Panc1 (cell line): ENCODE measurements at places on chromosomes 5 and 9. TPM values are rescaled to one million over a fixed set of nuclear protein-coding genes. Genes with fewer than 3 reads are reported as not detected.

The SLC36A2 gene
- not detected for total RNA-seq

The HRCT1 gene
- total RNA-seq = not detected

- no peak for DNase-seq
These were observed 393.7 kb upstream of the SMC2 start for GRCh38 chr9:103700195-103700962.

- no peak for DNase-seq
These were observed 102.4 kb upstream of the APC start for GRCh38 chr5:112635276-112635675.

- no peak for DNase-seq
These were observed 37.5 kb downstream of the BICD2 start for GRCh38 chr9:92726971-92727715.

DNA sequence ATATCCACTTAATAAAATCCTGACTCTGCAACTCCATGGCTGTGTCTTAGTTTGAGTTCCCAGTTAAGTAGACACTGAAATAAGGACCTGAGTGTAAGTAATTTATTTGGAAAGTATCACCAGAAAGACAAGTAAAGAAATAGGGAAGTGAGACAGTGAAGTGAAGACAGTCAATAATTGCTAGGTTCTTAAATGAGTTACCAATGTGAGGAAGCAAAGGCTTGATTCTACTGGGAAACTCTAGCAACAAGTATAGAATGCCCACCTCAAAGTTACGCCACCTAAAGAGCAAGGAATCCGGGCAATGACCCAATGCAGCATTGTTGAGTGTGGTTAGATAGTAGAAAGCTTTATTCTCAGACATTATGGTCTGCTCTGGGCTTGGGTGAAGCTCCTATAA, 383.9 kb downstream of the TLR4 start:
- no peak for DNase-seq

GRCh38 chr9:124054582-124055227, 43.1 kb downstream of the LHX2 start:
- no peak for DNase-seq

DNA sequence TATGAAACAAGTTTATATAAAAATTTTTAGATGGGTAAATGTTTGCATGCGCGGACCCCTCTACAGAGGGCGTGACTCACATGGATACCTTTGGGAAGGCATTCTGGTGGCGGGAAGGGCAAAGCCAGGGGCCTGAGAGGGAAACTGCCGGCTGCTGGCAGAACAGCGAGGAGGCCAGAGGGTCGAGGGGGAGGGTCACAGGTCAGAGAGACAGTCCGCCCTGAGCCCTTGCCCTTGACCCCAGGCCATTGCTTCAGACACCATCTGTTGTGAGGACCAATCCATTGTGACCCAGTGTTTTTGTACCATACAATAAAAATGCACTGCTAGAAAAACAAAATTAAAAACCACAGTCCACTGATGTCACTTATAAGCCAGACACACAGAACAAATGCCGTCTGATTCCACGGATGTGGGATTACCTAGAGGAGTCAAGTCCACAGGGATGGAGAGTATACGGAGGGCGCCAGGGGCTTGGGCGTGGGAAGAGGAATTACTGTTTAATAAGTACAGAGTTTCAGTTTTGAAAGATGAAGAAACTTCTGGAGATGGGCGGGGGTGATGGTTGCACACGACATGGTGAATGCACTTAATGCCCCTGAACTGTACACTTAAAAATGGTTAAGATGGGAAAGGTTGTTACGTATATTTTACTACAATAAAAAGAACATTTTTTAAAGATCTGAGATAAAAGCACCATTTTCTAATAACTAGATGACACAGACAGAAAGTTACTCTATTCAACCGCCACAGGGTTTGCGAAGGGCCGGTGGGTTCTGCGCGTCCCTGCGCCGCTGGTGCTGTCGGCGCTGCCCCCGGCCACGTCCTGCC, 12.0 kb downstream of the BTNL9 start:
- DNase-seq = no peak

- DNase-seq = no peak
These were observed 298.9 kb downstream of the TMEM38B start for GRCh38 chr9:105993116-105993854.

GRCh38 chr9:119559986-119560385, 190.8 kb upstream of the BRINP1 start:
- DNase-seq = no peak

DNA sequence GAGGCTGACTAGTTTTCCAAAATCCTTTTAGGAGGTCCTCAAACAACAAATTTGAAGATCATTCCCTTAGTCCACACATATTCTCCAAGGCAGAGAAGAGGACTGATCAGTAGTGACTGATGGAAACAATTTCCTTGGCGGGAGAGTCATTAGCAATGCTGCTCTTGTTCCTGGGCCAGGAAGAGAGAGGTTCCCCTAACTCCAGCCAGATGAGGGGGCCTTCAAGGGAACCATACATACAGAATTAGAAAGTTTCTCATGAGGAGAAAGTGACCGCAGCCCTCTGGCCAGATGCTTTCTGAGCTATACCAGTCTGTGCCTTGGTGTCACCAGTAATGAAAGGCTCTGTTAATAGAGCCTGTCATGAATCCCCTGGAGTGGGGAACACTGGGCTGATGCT, 539.4 kb downstream of the BNC2 start:
- DNase-seq = no peak

DNA sequence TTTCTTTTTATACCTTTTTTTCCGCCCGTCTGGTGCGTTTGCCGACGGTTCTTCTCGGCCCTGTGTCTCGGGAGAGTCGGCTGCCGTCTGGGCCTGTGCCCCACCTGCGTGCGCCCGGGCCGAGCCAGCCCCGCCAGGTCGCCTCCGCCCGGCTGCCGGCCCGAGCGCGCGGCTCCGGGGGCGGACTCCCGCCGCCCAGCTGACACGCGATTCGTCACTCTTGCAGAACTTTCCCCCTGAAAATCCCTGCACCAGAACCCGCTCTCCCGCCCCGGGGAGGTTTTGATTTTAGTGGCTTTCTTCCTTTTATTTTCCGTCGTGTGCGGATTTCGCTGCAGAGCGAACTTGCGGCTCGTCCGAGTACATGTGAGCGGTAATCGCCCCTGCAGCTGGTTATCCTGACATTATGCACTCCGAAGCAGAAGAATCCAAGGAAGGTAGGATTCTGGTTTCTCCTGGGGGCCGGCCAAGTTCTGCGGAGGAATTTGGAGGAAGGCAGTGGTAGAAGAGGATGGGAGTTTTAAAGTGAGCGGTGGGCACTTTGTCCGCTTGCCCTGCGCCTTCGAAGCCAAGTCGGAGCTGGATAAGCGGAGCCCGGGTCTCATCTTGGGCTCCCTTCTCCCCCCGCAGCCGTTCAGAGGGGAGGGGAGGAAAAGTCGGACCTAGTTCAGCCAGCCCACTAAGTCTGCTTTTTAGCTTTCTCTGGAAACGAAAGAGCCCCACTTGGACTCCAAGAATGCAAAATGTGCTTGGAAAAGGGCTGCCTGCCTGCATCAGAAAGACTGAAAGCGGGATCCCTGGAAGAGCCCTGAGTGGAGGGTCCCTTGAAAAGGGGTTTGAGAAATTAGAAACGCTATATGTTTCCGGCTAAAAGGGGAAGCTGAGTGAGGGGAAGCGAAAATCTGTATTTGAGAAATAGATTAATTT, at the start of gene TNFAIP8:
Gene TNFAIP8, plus strand, starts transcription at position 335 of the 927 bp plus-strand sequence. Its CDS starts 72 bp downstream, at position 407.
- no peak for DNase-seq

DNA sequence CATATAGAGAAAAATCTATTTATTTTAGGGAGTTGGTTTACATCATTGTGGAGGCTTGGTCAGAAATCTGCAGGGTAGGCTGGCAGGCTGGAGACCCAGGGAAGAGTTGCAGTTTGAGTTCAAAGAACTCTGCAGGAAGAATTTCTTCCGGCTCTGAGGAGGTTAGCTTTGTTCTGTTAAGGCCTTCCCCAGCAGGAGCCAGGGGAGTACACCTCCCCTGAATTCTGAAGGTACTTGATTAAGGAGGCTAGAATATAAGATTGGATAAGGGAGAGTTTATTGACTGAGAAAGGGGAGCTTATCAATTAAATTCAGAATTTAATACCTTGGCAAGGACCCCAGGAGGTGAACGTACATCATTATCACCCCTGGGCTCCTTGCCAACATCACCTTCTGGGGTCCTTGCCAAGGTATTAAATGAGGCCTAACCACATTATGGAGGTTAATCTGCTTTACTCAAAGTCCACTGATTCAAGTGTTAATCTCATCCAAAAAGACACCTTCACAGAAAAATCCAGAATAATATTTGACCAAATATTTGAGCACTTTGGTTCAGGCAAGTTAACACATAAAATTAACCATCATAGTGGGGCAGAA, 351.7 kb downstream of the CWC27 start:
- no peak for DNase-seq

- no peak for DNase-seq
These were observed 293.4 kb upstream of the MSX2 start for GRCh38 chr5:174430940-174431339.

- DNase-seq = no peak
These were observed 60.2 kb downstream of the OSTF1 start for GRCh38 chr9:75148561-75148960.

GRCh38 chr5:83035373-83036100, 41.7 kb downstream of the TMEM167A start:
- DNase-seq = no peak

GRCh38 chr5:180824630-180825476, 22.2 kb upstream of the MGAT1 start:
- DNase-seq = no peak

DNA sequence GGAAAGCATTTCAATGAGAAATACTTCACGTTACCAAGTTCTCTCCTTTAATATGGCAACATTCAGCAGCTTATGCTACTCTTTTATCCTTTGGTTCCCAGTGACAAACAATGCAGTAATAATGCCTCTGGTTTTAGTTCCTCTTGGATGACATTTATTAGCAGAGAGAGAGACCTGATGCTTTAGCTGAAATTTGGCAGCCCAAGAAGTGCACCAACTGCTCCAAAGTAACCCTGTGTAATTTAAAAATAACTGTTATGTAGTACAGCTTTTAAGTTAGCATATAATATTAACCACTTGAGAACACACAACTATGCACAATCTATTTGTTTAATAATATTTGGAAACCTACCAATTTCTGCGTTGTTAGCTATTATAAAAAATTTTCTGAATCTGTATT, 21.8 kb downstream of the PANK3 start:
- no peak for DNase-seq

GRCh38 chr5:133846478-133847226, 121.8 kb downstream of the C5orf15 start:
- DNase-seq = no peak

GRCh38 chr9:100428871-100429654, 2.1 kb downstream of the MSANTD3 start:
- peak; percentile 91 for DNase-seq

- DNase-seq = no peak
These were observed at the start of gene LARP1 for GRCh38 chr5:154755361-154756008. LARP1 (plus strand) TSS chr5:154755377; CDS start chr5:154755758, 381 bp downstream.

DNA sequence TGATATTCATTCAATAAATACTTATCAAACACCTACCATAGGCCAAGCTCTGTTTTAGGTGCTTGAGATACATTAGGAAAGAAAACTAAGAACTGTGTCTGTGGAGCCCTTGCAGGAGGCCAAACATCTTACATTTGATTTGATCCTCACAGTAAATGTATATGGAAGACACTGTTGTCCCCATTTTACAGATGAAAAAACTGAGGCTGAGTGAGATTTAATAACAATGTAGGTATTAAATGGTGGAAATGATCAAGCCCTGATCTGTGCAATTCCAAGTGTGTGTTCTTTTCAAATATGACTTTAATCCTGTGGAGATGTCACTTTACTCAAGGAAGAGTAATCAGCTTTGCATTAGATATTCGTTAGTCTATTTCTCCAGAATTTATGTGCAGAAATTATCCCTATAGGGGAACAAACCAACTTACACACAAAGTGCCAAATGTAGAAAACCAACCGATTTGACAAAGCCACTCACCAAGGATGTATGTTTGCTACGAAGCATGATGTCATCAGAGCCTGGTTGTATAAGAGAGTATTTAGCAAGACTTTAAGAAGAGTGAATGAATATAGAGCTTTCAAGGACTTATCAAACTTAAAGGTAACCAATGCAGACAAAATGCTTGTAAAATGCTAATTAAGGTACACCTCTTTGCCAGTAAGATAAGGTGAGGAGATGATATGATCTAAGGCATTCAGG, 153.9 kb upstream of the NFIB start:
- DNase-seq = no peak

DNA sequence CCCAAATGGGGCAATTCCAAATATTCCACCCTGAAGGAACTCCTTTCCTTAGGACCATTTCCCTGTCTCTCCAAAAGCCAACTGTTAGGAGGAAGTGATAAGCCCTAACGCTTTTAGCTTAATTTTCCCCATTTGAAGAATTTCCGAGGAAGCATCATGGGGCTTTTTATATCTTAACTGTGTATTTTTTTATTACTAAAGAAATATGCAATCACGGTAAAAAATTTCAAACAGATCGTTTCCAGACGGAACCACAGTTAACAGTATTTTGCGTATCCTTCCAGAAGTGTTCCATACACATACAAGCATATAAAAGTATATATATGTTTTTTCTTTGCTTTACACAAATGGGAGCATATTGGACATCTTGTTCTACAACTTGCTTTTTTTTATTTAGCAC, 133.8 kb downstream of the FGF1 start:
- no peak for DNase-seq

GRCh38 chr5:18023275-18023674, 389.0 kb downstream of the TAF11L14 start:
- no peak for DNase-seq
